ENCODE measurements at places on chromosomes 1 and 21. TPM values are rescaled to one million over a fixed set of nuclear protein-coding genes. Genes with fewer than 3 reads are reported as not detected.

TBCE gene
- total RNA-seq, result 24.0 TPM

SYCP1 gene
- not detected for total RNA-seq

NUAK2 gene
- total RNA-seq, result 13.4 TPM

TLCD4 gene
- total RNA-seq, result 6.4 TPM

SPTA1 gene
- not detected for total RNA-seq

SH3BGR gene
- 22.4 TPM for total RNA-seq

SLFNL1 gene
- not detected for total RNA-seq
